ENCODE measurements at places on chromosomes 5 and 9. TPM values are rescaled to one million over a fixed set of nuclear protein-coding genes. Genes with fewer than 3 reads are reported as not detected.

GRCh38 chr9:81826517-81826906 lies 101.7 kb upstream of the SPATA31D4 start:
- peak; percentile 49 for ATAC-seq

- ATAC-seq = no peak
Observed at GRCh38 chr5:33072296-33072695, 361.2 kb downstream of the NPR3 start.

DNA sequence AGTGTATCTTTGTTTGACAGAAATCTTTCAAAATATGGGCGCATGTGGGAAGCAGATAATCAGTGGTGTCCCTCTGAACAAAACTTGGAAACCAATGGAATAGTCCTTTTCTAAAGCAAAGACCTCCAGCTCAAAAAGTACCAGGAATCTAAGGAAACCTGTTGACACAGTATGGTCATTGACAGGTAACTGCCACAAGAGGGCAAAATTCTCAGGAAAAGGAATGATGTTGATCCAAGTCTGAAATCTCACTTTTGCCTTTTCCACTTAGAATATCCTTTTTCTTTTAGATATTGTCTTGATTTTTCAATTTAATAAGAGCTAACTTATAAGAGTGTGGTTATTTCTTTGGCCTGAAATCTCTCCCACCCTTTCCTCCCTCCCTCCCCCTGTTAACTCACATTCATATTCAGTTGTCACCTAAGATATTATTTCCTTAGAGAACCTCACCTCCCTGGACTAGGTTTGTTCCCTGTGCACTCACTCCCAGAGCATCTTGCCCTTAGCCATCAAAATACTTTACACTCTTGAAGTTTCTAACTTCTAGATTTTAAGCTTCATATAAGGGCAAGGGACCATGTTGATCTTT lies 59.0 kb upstream of the BARX1 start:
- no peak for ATAC-seq

DNA sequence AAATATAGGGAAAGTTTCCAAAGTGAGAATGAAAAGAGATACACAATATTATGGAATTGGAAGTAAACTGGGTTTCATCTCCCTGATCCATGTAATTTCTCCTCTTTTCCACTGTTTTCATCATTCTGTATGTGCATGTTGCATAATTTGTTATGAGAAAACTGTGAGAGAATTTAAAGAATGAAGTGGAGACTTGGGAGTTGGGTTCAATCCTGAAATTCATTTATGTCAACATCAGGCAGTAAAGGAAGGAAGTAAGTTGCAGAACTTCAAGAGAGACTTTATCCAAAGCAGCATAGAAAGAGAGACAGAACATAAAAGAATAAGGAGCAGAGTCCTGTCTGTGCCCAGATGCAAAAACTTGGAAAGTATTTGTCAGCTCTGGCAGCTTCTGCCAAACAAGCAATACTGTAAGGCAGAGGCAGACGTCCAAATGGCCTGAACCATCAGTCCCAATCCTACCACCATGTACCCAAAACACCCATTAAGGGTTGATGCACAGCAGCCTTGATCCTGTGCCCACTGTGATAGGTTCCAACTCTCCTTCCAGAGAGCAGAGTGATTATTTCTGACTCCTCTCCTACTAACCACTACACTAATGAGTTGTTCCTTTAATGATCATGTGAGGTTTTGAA lies 425.3 kb upstream of the CDH6 start:
- no peak for ATAC-seq

GRCh38 chr5:54484219-54484894 lies 28.9 kb downstream of the HSPB3 start:
- no peak for ATAC-seq

GRCh38 chr5:138989720-138990119 lies 114.6 kb upstream of the LRRTM2 start:
- no peak for ATAC-seq

- ATAC-seq = no peak
Observed at GRCh38 chr5:149603210-149603609, 21.9 kb downstream of the ARHGEF37 start.

- no peak for ATAC-seq
Observed at GRCh38 chr9:134159566-134160245, 4.7 kb downstream of the RNU6ATAC start.

DNA sequence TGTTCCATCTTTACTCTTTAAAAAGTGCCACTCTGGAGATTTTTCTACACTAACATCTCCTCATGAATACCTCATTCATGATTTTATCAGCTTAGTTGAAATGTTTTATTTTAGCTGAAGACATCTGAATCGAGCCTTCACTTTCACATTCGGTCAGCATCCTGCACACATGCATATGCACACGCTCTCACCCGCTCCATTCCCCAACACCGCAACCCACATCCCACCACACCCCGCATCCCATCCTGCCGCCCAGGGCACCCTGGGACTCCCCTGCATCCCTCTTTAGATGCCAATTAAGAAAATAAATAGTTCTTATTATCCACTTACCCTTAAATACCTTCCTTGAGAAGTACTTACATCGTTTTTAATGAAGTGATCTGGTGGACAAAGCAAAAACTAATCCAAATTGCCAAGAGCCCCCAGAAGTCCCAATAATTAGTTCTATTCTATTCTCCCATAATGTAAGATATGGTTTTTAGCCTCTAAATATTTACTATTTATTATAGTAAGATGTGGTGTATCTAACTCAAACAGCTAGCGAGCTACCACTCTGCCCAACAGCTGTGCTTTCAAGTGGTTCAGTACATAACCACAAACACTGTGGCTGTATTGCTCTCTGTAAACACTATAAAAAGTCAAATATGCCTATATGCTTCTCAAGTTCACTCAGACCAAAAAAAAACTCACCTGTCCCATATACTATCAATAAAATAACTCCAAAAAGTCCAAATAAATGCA lies 38.2 kb downstream of the GZMK start:
- no peak for ATAC-seq

PKD2L2 gene
- not detected for total RNA-seq

GNA14 gene
- 6.4 TPM for total RNA-seq

CMYA5 gene
- total RNA-seq = 11.3 TPM

HINT1 gene
- 199 TPM for total RNA-seq

LAMC3 gene
- 0.78 TPM for total RNA-seq

PCDHGA3 gene
- total RNA-seq = 3.0 TPM

LCN1 gene
- total RNA-seq = not detected

TMEM215 gene
- total RNA-seq = not detected
